ENCODE measurements at places on chromosomes 1 and 21.

DNA sequence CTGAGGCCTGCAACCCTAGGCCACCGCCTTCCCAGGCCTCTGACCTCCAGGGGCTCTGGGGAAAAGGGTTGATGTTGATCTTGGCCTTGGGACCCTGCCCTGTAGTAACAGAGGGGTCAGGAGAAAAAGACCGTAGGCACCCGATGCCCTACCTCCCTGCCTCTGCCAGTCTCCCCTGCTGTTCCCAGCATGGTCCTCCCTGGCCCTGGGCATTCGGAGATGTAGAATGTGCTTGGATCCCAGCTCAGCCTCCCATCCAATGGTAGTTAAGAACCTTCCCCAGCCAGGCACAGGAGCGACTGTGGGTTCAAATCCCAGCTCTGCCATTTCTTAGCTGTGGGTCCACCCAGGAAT is 72.0 kb upstream of the TARDBP start:
- DNase-seq = no peak

GRCh38 chr1:30143517-30143916 is 579.9 kb downstream of the MATN1 start:
- no peak for DNase-seq

GRCh38 chr1:10953505-10954193 is 58.8 kb upstream of the TARDBP start:
- DNase-seq = no peak

DNA sequence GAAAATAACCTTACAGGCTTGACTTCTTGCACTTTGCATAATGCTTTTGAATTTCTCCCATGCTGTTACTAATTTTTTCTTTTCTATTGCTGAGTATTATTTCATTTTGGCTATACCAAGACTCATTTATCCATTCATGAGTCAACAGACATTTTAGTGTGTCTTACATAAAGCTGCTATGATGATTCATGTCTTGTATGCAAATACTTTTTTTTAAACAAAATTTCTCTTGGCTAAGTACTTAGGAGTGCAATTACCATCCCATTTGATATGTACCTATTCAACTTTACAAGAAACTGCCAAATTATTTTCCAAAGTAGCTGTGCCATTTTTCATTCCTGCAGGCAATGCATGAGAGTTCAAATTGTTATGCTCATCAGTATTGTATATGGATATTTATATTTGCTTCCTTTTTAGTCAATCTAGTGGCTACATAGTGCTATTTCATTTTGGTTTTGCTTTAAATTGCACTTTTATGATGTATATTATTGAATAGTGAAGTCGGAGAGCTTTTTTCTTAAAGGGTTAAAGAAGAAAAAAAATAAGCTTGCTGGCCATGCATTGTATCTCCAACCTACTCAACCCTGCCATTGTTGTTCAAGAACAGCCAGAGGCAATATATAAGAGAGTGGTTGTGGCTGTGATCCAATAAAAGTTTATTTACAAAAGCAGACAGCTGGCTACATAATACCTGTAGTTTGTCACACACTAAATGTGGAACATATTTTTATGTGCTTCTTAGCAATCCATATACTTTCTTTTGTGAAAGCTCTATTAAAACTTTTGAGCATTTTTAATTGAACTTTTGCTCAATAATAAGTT is 862.8 kb downstream of the KCNT2 start:
- DNase-seq = no peak

- DNase-seq = peak; percentile 91
These were observed 78.5 kb upstream of the DPYD start for GRCh38 chr1:97999320-97999719.

- DNase-seq = no peak
These were observed 49.4 kb upstream of the KIF1B start for GRCh38 chr1:10160907-10161490.

DNA sequence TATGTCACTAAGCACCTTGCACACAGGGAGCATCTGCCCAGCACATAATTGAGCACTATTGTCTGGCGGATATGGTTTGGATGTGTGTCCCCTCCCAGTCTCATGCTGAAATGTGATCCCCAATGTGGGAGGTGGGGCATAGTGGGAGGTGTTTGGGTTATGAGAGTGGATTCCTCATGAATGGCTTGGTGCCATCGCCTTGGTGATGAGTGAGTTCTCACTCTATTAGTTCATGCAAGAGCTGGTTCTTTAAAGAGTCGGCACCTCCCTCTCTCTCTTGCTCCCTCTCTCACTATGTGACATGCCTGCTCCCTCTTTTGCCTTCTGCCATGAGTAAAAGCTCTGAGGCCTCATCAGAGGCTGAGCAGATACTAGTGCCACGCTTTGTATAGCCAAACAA is 9.5 kb downstream of the CTSK start:
- peak; percentile 72 for DNase-seq

GRCh38 chr1:101540161-101540560 is 303.3 kb downstream of the S1PR1 start:
- no peak for DNase-seq

- peak; percentile 83 for DNase-seq
These were observed 5.5 kb upstream of the PLEKHM2 start for GRCh38 chr1:15678578-15678977.

GRCh38 chr1:165851034-165851658 is 23.7 kb downstream of the UCK2 start:
- DNase-seq = peak; percentile 30

- DNase-seq = no peak
These were observed 621.9 kb downstream of the NPHP4 start for GRCh38 chr1:5370311-5370710.

DNA sequence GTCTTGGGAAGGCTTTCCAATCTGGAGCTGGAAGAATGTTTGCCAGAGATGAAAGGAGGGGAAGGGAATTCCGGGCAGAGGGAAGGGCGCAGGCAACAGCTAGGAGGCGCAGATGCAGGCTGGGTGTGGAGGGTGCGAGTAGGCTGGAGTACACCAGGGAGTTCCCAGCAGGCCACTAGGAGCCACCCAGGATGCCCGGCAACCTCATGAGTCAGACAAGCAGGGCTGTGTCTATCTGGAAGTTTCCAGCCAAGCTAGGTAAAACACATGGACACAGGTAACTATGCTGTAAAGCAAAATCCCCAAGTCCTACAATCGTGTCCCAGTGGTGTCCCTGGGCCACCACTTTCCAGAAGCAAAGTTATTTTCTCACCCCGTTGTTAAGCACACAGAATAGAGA is 990 bp upstream of the NBL1 start:
- peak; percentile 14 for DNase-seq

DNA sequence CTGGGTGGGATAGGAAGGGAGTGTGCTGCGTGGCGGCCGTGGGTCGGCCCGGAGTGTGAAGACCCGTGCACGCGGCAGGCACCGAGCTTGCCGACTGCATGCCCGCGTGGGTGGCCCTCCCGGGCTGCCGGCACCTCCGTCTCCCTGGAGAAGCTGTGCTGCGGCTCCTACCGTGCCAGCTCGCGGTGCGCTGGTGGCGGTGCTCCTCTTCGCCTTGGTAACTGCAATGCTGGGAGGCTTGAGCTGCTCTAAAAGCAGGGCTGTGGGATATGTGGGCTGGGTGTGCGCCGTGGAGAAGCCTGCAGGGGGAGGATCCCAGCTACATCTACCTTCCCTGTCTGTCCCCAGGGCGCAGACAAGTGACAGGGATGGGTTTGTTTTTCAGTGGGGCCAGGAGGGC is 2.4 kb downstream of the GABRD start:
- DNase-seq = no peak

DNA sequence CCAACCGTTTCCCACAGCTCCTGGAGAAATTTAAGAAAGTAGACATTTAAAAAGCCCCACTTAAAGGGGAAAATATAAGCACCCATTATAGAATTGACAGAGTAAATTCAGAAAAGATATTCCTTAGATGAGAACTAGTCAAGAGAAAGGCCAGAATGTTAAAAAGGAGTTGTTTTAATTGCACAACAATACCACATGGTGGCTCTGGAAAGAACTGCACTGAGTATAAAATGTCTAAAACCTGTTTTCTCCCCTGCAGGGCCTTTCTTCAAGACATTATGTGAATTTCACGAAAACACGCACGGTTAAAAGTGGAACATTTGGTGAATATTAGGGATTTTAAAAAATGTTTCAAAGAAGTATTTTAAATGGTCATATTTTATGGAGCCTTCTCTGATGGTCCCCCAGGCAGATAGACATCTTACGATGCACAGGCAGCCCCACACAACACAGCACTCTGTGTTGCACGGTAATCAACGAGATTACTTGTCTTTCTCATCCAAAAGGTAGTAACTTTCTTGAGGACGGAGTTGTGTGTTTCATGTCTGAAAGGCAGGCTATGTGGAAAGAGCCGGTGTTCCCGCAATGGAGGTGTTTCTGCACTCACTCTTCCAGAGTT is 101.9 kb downstream of the PRRX1 start:
- DNase-seq = peak; percentile 65

DNA sequence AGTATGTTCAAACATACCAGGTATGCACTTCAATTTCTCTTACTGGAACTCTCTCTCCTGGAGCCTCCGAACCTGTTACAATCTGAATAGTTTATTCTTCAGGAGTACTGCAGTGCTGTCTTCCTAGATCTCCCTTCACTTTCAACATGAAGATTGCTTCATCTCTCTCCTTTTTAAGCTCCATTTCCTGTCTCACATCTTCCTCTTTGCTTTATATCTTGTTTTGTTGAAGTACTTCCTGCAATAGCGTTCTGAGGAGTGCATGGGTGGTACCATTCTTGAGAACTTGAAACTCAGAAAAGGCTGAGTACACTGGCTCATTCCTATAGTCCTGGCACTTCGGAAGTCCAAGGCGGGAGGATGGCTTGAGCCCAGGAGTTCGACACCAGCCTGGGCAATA is 15.7 kb upstream of the C1orf146 start:
- no peak for DNase-seq

GRCh38 chr1:10781137-10781536 is 15.3 kb downstream of the CASZ1 start:
- DNase-seq = no peak

DNA sequence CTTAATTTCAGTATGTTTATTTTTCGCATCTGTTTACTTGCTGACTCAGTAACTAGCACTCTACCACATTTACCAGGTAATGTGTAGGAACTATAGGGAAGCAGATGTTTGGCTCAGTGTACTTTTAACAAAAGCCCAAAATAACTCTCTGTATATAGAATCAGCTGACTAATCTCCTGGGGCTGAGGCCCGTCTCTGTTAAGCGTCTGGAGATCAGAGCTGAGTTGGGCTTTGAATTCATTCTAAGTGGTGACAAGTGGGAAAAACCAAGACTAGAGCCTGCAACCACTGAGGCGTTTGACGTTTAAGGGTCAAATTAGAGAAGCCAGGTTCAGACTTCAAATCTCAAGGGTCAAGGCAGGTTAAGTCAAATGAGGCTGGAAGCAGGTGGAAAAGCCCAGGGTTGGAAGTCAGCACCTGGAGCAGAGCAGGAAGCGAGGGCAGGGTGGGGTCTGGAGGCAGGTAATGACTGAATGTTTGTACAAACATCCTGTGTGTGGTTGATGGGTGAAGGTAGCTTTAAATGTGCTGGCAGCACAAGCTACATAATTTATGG is 56.8 kb upstream of the LYST start:
- DNase-seq = peak; percentile 68

GRCh38 chr1:245516284-245516759 is 361.5 kb downstream of the KIF26B start:
- DNase-seq = peak; percentile 45

DNA sequence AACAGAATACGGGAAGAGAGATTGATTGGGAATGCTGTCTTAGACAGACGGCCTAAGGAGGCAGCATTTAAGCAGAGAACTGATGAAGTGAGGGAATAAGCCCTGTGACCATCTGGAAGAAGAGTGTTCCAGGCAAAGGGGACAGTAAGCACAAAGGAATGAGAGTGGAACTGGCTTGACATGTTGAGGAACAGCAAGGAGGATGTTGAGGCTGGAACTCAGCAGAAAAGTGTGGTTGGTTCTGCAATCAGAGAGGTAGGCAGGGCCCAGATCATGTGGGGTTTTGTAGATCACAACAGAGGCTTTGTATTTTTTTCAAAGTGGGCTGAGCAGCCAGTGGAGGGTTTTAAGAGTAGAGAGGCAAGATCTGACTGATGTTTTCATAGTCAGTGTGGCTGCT is 157.4 kb downstream of the DNM3 start:
- peak; percentile 37 for DNase-seq

DNA sequence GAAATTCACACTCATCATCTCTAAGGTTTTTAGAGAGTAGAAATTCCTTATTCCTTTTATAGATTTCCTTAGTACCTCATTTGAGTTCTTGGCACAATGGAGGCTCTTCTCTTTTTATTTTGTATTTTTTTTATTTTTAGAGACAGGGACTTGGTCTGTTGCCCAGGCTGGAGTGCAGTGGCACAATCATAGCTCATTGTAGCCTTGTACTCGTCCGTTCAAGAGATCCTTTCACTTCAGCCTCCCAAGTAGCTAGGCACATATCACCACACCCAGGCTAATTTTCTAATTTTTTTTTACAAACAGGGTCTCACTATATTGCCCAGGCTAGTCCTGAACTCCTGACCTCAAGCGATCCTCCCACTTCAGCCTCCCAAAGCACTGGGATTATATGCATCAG is 29.6 kb downstream of the RGL1 start:
- no peak for DNase-seq
